Tibial nerve (tissue), 4 donors: ENCODE measurements at places on chromosomes 7 and 10. TPM values are rescaled to one million over a fixed set of nuclear protein-coding genes. Genes with fewer than 3 reads are reported as not detected.
A peak's percentile ranks its signal among the peaks of the same experiment; 100 is the strongest.

- DNase-seq, result no peak
Measured at GRCh38 chr7:157699357-157700013, 362.7 kb downstream of the DNAJB6 start.

DNA sequence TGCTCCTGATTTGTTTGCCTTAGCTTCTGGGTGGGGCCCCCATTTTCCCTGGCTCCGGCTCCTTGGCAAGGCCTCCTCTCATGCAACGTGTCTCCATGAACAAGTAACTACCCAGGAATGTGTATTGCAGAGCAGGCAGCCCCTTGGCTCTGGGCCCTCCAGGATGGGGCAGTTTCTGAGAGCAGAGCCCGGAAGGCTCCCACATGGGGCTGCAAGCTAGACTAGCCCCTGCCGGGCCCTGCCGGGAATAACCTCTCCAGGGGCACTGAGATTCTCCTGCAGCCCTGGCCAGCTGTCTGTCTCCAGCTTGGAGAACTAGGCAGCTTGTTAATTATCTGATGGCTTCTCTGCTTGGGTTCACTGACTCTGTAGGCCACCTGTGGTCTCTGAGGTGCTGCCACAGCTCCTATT is 184.0 kb upstream of the INHBA start:
- peak; percentile 43 for DNase-seq

GRCh38 chr10:130808686-130809085 is 502.8 kb downstream of the TCERG1L start:
- DNase-seq, result no peak

GRCh38 chr7:116670409-116671015 is 1.5 kb upstream of the MET start:
- no peak for DNase-seq

GRCh38 chr7:120876922-120877321 is 19.0 kb upstream of the TSPAN12 start:
- DNase-seq, result no peak

The C10orf67 gene
- total RNA-seq, result 0.44 TPM

The SAMD9 gene
- total RNA-seq, result 12.7 TPM
